CD4-positive, CD25-positive, alpha-beta regulatory T cell (primary cell): ENCODE measurements at places on chromosomes 3 and 15. TPM values are rescaled to one million over a fixed set of nuclear protein-coding genes. Genes with fewer than 3 reads are reported as not detected.

- DNase-seq = no peak
Observed at GRCh38 chr3:135918600-135918999, 46.9 kb upstream of the PPP2R3A start.

The SUSD5 gene
- polyA plus RNA-seq = 0.22 TPM

DNA sequence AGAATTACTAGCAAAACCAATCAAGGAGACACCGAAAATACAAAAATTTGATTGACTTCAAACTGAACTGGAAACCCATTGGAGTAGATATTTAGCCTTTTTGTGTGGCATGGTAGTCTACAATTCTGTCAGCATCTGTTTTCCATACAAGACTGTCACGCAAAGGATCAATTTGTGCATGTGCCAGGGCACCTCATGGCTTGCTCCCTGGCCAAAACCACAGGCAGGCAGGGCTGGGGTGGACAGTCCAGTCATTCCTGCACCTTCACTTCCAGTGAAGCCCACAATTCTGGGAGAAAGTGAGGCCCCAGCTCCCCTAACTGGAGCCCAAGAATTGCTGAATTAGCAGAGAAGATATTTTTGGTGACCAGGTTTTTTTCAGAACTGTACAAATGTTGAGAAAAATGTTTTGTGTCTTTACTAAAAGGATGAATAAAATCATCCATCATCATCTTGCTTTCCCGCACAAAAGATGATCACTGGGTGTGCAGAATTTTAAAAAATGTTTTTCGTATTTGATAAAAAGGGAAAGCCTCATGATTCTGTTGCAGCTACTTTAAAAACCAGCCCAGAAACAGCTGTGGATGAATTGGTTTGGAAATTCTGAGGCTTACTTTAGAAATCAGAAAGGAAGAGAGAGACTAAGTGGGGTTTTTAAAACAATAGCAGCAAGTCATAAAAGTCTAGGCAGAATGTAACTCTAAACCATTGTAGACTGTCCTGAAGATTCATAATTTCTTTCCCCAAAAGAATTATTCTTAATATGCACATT lies 86.4 kb downstream of the PCCB start:
- no peak for DNase-seq

GRCh38 chr3:141407825-141408224 lies 39.5 kb downstream of the ZBTB38 start:
- no peak for DNase-seq

The NEDD4 gene
- polyA plus RNA-seq = 2.4 TPM

The PRRT3 gene
- polyA plus RNA-seq = 4.3 TPM

- DNase-seq = no peak
Observed at GRCh38 chr15:63380151-63380807, 1.4 kb downstream of the CA12 start.

DNA sequence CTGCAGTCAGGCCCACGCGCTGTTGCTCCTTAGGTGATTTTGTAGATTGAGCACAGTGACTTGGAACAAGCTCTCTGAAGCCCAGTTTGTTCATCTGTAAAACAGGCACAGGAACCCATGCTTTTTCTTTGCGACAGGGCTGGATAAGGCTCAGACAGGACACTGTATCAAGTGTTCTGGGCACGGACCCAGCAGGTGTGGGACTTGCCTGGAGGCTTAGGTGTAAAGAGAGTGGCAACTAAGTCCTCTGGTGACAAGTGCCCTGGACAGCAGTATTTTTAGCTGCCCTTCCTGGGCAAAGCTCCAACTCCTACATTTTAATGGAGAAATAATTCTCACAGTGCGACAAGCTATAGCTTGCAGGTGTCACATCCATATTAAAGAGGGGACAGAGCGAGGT lies 32.2 kb downstream of the CD276 start:
- no peak for DNase-seq

- DNase-seq = no peak
Observed at GRCh38 chr3:122214711-122215110, 31.2 kb downstream of the CASR start.
